ENCODE measurements at places on chromosomes 4 and X.
A peak's percentile ranks its signal among the peaks of the same experiment; 100 is the strongest.

DNA sequence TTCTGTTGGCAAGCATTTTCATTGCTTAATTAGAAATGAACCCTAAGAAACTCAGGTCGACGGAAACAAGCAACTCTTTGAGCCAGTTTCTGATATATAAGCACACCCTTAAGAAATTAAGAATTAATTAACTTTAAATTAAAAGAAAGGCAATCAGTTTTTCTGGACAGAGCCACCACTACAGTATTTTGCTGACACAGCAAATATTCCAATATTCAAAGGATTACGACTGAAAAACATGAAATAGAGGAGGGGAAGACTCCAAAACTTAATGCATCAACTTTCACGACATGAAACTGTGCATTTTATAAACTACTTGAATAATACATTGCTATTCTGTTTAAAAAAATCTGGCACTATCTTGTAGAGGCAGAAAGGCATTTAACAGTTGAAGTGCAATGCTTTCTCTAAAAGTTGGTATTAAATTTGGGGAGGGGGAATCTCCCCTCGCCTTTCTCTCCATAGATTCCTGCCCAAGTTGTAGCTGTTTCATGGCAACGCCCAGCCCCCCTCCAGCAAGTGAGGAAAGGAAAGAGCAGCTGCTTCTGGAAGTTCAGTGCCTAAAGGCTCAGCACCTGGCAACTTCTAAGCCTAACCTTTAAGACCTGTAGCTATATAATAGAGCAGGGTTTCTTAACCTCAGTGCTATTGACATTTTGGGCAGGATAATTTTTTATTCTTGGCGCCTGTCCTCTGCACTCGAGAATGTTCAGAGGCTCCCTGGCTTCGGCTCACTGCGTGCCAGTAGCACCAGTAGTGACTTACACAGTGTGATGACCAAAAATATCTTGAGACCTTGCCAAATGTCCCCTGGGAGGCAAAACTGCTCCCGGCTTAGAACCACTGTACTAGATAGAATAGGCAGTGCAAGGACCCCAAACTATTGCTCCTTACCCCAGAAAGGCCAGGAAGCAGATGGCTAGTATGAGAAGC, 6.7 kb upstream of the ZCCHC18 start:
- no peak for DNase-seq

DNA sequence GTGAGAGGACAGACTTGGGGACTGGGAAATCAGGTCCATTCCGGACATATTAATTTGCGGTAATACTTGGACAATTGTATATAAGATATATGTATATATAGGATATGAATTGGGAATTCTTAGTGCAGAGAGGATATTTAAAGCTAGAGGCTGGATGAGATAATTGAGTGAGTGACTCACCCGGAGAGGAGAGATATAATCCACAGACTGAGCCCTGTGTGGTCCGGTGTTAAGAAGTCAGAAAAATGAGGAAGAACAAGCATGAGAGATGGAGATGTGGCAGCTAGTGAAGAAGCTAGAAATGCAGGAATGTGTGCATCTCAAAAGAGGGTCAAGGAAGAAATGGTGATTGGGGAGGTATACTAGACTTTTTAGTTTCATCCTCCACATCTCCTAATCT, 336.2 kb downstream of the SLC7A11 start:
- DNase-seq: no peak

DNA sequence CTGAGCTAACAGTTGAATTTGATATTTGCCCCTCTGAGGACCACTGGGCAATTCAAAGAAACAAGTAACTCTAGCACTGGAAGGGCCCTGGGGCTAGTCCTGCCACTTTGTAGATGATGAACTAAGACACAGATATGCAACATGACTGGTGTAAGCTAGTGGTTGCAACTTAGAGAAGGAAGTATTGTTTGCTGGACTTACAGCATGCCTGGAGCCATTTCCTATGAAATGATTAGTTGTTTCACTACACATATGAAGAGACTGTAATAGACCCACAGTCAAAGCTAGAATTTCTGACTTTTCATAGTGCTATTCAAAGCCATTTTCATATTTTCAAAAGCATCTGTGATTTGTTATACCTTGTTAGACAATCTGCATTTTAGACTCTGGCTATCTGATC, 96.2 kb downstream of the TSPAN7 start:
- DNase-seq: no peak

DNA sequence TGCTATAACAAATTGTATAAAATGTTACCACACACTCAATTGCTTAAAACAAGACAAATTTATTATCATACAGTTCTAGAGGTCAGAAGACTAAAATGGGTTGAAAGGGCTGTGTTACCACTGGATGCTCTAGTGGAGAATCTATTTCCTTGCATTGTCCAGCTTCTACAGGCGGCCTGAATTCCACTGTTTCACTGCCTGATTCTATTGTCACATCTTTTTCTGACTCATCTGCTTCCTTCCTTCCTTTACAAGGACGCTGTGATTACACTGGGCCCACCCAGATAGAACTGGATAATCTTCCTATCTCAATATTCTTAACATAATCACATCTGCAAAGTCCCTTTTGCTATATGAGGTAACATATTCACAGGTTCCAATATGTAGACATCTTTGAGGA, 19.4 kb upstream of the ARMCX1 start:
- no peak for DNase-seq

DNA sequence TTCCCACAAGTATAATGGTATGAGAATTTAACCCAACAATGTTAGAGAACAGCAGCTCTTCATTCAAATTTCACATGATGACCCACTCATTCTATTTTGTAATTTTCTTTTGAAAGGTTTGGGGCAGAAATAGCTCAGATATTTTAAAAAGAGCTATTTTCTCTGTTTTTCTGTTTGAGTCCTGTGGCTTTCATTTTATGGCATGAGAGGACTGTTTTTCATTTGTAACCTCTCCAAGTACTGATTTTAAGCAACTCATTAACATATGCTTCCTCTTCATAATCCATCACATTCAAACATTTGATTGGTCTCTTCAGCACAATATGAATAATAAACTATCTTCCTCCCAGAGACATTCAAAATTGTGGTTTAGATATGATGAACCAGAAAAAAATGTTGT, 129.0 kb upstream of the TEX13A start:
- no peak for DNase-seq

GRCh38 chr4:6719611-6720179, 3.7 kb downstream of the BLOC1S4 start:
- DNase-seq: no peak

DNA sequence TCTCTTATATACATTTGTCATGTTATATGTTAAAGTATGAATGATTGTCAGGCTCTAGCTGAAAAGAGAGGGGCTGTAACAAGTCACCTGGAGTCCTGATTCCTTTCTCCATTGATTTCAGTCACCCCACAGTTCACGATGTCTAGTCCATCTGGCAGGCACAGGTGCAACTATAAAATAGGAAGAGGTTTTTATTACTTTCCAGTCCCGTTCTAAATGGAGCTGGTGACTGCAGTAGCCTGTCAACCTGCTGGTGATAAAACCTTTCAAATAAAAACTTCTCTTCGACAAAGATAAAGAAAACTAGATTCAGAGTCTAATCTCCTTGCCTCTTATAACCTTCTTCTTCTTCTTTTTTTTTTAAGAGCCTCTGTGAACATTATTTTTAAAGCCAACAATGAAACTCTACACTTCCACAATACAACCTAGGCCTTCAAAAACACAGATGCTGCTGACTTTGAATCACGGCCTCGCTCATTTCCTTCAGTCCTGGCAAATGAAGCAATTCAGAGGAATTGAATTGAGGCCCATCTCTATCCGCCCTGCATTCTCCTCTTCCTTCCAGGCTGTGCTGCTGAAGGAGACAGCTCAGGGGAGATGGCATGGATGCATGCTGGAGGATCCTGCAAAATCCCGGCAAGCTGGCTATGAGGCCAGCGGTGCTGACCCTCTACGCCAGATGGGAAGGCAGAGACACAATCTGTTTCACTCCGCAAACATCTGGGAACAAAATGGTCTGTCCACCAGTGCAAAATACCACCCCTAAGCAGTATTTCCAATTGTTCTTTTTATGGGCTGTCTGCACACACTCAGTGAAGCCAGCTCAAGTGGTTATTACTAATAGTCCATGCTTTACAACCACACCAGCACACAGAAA, 27.3 kb upstream of the CDKN2AIP start:
- DNase-seq: no peak

- no peak for DNase-seq
Measured at GRCh38 chr4:27101126-27101525, 240.5 kb downstream of the STIM2 start.

DNA sequence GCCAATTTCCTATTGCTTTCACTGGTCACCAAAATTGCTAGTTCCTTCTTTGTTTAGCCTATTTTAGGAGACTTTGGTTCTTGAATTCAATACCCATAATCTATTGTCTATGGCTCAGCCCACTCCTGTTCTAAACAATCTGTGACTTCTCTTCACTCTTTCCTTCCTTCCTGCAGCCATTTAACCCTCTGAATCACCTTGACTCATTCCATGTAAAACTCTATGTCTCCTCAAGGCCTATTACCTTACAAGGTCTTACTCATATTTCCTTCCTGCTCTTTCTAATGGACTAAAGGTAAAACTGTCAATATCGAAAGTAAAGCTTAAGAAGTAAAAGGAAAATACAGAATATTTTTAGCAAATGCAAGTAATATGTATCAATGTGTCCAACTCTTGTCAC, 301.6 kb downstream of the ARHGAP24 start:
- DNase-seq: no peak

DNA sequence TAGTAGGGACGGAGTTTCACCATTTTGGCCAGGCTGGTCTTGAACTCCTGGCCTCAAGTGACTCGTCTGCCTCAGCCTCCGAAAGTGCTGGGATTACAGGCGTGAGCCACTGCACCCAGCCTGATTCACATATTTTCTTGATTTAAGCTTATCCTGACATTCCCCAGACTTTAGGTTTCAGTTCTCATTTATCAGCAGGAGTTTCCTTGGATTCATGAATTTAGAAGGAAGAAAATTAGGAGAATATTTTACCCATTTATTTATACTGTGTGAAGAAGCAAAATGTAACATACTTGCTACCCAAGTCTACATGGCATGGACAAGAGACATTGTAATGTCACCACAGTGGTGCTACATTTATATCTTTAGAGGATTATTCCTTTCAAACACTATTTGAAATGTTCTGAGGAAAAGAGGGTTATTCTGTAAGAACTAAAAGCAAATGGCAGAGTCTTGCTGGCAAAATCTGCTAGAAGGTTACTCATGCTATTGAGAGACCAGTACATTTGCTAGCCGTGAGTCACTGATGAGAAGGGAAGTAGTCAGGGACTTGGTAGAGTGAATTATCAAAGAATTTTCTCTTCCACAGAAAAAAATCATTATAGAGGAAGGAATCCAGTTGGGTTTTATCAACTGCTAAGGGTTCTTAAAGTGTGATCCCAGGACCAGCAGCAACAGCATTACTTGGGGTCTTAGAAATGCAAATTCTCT, 26.1 kb upstream of the CFAP299 start:
- DNase-seq: no peak

DNA sequence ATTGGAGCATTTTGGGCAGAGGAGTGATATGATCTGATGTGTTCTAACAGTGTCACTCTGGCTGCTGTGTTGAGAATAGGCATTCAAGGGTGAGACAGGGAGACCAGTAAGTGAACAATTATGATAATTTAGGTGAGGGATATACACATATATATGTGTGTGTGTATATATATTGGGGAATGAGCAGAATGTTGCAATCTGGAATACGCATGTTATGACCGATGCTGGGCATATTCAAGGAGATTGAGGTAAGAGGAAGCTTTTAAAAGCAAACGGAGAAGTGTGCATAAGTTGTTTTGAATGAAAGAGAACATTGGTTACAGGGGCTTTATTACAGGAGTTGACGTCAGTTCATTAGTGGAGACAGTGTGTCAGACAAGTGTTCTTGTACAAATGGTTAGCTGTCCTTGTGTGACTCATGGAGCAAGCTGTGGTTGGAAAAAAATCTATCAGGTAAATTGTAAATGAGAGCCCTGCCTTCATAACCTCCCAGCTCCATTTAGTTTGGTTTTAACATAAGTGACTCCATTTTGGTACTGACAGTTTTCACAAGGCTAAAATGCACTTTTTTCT, 442.5 kb upstream of the LCORL start:
- no peak for DNase-seq

DNA sequence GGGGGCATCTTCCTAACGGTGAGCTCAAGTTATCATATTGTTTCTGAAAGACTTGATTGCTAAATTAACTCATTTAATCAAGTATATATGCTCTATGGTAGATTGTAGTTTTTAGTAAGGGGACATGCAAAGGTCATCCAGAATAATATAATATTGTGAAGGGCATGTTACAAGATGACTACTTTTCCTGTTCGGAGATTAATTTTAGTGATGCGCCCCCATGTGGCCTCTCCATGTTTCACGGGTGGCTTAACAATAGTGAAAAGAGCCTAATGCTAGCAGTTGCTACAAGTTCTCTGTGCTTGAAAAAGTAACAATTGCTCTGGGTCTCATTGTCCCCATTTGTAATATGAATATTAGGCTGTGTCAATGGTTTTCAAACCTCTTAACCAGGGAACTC, 12.2 kb downstream of the SMPX start:
- DNase-seq: peak; percentile 4

DNA sequence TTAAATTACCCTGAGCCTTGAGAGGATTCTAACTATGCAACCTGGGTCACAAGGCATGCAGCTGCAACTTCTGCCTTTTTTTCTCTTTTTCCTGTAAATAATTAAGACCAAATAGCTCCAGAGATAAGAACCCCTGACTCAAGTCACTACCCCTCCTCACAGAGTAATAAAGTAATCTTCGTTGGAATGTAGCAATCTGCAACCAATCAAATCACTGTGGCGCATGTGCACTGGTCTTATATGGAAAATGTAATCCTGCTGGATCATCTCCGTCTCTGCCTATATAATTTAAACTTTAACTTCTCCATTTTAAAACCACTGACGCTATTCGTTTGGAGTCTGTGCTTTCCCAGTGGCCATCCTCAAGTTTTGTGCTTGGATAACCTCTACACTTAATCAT, 6.1 kb upstream of the EFHC2 start:
- no peak for DNase-seq

GRCh38 chr4:132114885-132115284, 1034.2 kb upstream of the PCDH10 start:
- DNase-seq: no peak

- DNase-seq: no peak
Measured at GRCh38 chr4:26468283-26468949, 21.9 kb downstream of the CCKAR start.

- DNase-seq: peak; percentile 61
Measured at GRCh38 chr4:55358668-55359067, 12.6 kb downstream of the SRD5A3 start.

DNA sequence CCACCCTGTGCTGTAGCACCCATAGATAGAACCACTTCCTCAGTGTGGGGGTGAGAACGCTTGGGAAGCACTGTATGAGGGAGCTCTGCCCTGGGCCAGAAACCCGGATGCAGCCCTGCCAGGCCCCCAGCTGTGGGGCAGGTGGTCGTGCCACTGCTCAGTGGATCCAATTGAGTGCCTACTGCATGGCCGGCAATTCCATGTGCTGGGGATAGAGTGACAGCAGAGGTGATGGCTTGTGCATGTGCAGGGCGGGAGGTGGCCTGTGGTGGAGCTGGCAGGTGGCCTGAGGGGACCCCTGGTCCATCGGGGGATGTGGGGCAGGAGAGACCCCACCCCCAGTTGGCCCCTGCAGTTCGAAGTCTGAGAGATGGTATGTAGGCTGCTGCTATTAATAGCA, 60.4 kb downstream of the TRMT44 start:
- no peak for DNase-seq
